Neural crest cell (in vitro differentiated cells): ENCODE measurements at places on chromosomes 4 and X.

- no peak for DNase-seq
These were observed 49.8 kb downstream of the FGFRL1 start for GRCh38 chr4:1061056-1061700.

- DNase-seq = no peak
These were observed 55.9 kb downstream of the AGA start for GRCh38 chr4:177386278-177386815.

- DNase-seq = no peak
These were observed 114.7 kb downstream of the DCLK2 start for GRCh38 chr4:150192986-150193385.

- no peak for DNase-seq
These were observed 50.1 kb downstream of the CENPVL3 start for GRCh38 chrX:51568586-51568985.

GRCh38 chr4:156615066-156615531 lies 356.5 kb downstream of the PDGFC start:
- no peak for DNase-seq

- DNase-seq = no peak
These were observed 55.6 kb upstream of the SPP1 start for GRCh38 chr4:87919941-87920340.

DNA sequence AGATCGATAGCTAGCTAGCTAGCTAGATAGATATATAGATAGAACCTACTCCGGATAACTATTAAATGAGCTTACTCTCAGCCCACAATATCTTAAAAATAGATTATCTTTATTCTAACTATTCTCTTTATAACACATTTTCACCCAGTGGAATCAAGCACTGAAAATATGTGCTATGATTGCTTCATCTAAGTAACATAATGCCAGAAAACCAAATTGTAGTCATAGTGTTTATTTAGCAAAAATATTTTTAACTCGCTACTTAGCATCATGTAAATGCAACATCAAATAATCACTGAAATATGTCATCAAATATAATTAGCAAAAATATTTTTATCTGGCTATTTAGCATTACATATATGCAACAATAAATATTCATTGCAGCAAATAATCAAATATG lies 1.5 kb downstream of the TMEM156 start:
- no peak for DNase-seq

DNA sequence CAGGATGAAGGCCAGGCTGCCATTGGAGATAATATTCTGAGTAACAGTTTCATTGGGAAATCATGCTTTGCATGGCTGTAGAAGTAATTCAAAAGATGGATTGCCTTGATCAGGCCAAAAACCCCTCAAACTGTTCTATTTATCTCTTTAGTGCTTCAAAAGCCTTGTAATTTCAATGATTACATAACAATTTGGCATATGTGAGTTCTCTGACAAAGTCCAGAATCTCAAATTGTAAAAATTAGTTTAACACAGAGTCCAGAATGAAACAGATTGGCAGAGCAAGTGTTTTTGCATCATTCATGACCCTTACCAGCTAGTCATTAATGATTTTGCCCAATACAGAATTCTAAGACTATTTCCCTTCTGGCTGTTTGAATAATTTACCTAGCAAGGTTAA lies 347.3 kb downstream of the SPRY1 start:
- no peak for DNase-seq

GRCh38 chrX:76407795-76408194 lies 19.7 kb upstream of the MAGEE1 start:
- DNase-seq = no peak

DNA sequence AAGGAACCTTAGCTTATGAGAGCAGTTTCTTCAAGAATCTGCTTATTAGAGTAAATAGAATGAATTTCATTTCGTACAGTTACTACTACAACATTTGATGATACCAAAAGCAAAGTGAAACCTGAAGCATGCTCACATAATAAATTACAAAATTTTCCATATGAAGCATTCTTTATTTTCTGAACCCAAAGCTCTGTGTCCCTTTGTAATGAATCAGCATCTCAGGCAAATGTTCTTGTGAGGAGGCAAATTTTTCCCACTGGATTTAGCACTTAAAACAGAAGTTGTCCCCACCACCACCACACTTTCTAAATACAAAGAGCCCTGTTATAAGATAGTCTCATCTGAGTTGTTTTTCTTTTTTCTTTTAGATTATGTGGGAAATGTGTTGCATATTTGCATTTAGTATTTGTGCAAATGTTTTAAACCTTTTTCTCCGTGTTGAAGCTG lies 70.7 kb upstream of the NFKB1 start:
- no peak for DNase-seq

GRCh38 chrX:116873671-116874070 lies 410.9 kb upstream of the CT83 start:
- no peak for DNase-seq

DNA sequence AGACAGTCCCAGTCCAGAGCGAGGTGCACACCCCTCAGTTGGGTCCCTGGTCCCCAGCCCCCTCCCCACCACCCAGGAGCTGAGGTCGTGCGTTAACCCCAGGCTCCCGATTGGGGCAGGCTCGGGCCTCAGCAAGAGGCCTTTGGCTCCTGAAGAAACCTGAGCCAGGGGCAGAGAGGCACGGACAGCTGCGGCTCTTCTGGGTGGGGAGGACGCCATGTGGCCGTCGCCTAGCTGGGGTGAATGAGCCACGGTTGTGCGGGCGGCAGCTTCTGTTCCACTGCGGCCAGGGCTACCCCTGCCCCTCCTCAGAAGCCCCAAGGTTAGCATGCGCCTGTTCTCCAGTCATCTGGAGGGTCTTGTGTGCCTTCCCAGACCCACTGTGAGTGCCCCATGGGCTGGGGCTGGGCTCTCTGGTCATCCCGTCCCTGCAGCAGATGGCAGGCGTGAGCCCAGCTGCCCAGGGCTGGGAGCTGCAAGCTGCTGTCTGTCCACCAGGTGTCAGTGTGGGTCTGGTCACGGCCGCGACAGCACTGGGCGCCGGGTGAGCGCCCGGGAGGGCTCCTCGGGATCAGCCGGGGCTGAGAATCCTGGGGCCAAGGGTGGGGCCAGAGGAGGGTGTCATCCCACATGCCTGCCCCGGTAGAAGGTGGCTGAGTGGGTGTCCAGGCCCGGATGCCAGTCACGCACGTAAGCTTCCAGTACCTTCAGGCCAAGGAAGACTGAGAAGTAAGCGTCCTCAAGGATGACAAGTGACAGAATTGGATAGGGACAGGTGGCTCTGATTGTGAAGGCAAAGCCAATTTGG lies 21.9 kb downstream of the ATP2B3 start:
- peak; percentile 81 for DNase-seq

- DNase-seq = no peak
These were observed 28.9 kb downstream of the PDK3 start for GRCh38 chrX:24493740-24494581.

GRCh38 chr4:154344686-154345085 lies 146.9 kb downstream of the DCHS2 start:
- no peak for DNase-seq

DNA sequence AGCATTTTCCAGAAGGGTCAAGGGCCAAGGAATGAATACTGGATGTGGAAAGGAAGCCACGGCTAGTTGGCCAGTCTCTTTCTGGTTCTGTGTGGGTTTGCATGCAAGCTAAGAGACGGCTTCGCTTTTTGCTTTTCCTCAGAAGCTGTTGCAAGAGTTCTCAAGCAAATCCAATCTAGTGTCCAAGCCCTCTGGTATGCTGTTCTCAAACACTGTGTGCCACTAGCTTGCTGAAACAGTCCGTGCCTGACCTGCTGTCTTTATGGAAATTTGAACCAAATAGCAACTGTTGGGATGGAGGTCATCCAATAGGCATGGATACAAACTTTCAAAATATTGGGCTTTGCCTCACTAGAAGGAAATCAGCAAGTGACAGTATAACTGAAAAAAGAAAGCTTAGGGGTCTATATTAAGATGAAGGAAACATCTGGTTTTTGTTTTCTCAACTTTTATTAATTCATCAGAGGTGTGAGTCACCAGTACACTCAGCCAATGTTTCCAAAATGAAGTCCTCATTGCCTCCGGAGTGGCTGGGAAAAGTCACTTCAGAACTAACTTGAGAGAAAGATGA lies 70.5 kb downstream of the SLC9A6 start:
- DNase-seq = no peak

- peak; percentile 30 for DNase-seq
These were observed 147.2 kb upstream of the DKK2 start for GRCh38 chr4:107183155-107183774.

DNA sequence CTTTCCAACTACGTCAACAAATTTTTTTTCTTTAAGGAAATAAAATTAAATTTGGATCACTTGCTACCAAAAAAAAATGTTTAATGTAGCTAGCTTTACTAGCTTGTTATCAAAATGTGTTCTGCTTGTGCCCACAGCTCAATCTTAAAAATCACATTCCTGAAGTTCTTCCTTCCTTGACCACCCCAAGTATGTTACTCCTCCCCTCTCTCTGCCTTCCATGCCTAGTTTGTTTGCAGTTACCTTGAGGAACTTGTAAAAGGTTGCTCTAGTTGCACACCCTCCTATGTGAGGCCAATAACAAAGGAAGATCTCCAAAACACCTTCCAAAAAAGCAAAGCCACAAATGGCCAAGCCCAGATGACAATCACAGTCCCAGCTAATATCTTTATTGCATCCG lies 19.6 kb upstream of the TMEM184C start:
- no peak for DNase-seq

GRCh38 chr4:77488882-77489281 lies 116.7 kb upstream of the CXCL13 start:
- no peak for DNase-seq

GRCh38 chr4:168138143-168138542 lies 45.8 kb downstream of the ANXA10 start:
- no peak for DNase-seq

DNA sequence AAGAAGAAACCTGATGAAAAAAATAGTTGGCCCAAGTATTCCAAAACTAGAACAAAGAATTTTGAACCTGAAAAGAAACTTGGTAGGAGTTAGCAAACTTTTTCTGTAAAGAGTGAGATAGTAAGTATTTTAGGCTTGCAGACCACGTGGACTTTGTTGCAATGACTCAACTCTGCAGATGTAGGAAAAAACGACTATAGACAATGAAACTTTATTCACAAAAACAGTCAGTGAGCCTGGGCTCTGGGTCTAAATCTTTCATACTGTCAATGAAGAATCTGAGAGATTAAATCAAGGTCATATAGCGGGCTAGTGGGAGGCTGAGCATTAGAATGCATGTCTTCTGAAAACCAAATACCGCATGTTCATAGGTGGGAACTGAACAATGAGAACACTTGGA lies 23.0 kb downstream of the SH3D19 start:
- DNase-seq = no peak

DNA sequence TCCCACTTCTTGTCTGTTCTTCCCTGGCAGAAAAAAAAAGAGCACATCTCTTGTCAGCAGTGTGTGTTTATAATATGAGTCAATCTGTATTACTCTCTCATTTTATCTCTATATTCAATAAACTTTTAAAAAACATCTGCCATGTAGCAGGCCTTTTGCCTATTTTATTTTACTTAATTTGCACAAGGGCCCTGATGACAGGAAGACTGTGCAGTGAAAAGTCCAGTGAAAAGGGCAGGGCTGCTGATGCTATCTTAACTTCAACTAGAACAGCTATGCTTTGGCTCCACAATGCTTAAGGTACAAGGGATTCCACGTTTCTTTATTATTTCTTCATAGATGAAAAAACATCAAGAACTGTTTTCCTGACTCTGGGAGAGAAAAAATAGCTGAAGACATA lies 97.0 kb upstream of the DGKK start:
- DNase-seq = no peak

DNA sequence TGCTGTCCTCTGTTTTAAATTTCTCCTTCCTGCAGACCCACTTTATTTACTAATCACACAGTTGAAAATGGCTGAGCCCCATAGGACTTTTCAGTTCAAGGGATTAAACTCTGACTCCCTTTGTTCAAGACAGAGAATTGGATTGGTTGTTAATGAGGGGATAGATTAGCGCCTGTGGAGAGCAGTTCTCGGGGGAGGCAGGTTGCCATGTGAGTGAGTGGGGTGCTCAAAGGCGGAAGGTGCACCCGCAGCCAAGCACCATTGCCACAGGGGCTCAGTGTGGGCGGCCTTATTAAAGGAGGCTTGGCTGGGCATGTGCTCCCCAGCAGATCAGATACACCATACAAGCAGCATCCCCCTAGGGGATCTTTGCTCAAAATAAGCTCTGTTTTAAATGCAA lies 7.9 kb upstream of the CBR4 start:
- no peak for DNase-seq

GRCh38 chr4:650951-651883 lies 22.9 kb downstream of the ATP5ME start:
- no peak for DNase-seq

GRCh38 chrX:108268434-108269080 lies 169.7 kb downstream of the COL4A6 start:
- no peak for DNase-seq

DNA sequence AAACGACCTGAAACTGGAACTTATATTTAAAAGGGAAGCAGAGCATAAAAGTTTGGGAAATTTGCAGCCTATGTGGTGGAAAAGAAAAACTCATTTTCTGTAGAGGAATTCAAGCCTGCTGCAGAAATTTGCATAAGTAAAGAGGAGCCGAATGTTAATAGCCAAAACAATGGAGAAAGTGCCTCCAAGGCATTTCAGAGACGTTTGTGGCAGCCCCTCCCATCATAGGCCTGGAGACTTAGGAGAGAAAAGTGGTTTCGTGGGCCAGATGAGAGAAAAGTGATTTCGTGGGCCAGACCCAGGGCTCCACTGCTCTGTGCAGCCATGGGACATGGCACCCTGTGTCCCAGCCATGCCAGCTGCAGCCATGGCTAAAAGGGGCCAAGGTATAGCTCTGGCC lies 361.9 kb downstream of the PCDH19 start:
- no peak for DNase-seq

DNA sequence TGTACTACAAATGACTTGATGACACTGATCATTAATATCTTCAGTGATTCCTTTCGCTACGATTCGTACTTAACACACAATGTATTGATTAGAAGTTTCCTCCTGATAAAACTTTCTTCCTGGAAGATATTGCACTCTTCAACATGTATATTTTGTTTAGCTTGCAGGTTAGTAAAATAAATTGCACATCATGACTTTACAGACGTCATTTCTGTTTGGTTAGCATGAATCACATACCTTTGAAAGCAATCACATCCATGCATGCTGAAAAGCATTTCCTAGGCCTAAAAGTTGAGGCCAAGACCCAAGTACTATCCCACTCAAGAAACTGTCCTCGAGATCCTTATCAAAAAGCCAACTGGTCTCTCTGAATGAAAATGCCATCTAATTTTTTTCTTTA lies 1841.0 kb upstream of the PCDH7 start:
- DNase-seq = no peak

DNA sequence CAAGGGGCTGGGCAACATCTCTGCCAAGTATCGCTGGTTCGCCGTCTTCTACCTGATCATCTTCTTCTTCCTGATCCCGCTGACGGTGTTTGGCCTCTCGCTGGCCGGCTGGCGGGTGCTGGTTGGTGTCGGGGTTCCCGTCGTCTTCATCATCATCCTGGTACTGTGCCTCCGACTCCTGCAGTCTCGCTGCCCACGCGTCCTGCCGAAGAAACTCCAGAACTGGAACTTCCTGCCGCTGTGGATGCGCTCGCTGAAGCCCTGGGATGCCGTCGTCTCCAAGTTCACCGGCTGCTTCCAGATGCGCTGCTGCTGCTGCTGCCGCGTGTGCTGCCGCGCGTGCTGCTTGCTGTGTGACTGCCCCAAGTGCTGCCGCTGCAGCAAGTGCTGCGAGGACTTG lies 20.6 kb downstream of the SLC34A2 start:
- no peak for DNase-seq
